AG20443 (cell line): ENCODE measurements at places on chromosomes 7 and 10.

DNA sequence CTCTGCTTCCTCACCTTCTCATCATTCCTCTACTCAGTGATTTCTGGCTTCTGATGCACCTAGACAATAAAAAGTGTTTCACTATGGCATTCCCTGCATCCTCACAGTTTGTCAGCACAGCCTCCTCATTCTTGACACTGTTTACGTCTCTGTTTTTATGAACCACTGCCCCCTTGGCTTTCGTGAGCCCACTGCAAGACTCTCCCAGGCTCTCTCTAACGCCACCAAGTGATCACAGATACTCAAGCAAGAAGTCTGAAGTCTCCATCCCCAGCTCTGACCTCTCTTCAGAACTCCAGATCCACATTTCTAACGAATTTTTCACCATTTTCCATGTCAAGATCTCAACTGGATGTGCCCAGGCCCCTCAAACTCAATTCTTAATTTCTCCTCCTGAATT is 8.9 kb downstream of the SLC16A9 start:
- no peak for DNase-seq

DNA sequence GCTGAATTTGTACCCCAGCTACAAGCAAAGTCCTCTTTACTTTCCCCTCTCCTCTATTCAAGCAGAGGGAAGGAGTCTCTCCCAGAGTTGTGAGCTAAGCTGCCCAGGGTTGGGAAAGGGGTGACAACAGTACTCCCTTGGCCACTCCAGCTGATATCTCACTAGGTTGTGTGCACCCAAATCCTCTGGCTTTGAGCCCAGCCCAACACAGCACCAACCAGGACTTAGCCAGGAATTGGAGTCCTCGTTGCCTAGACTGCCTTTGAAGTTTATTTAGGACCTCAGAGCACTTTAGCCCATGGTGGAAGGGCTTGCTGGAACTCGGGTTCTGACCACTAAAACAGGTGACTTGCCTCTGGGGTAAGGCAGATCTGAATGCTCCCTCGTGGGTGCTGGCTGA is 35.7 kb upstream of the DYNC1I1 start:
- DNase-seq: no peak

GRCh38 chr7:87202705-87203104 is 16.8 kb downstream of the TMEM243 start:
- no peak for DNase-seq

GRCh38 chr7:104288137-104288536 is 40.3 kb upstream of the LHFPL3 start:
- DNase-seq: no peak

DNA sequence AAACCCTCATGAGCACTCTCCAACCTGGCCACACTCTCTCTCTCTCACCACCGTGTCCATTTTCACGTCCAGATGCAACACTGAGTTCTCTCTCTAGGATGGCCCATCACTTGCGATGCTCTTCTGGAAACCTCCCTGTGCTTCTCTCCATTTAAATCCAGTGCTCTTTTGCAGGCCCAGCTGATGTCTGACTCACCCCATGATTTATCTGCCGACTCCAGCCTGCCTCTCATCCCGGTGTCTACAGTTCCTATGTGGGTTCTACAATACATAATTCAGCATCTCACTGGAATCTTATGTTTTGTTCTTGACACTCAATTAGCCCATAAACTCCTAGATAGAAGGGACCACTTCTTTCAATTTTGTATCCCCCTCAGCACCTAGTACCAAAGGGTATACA is 5.0 kb downstream of the TPK1 start:
- peak; percentile 10 for DNase-seq
